ENCODE measurements at places on chromosomes 7 and 10.

DNA sequence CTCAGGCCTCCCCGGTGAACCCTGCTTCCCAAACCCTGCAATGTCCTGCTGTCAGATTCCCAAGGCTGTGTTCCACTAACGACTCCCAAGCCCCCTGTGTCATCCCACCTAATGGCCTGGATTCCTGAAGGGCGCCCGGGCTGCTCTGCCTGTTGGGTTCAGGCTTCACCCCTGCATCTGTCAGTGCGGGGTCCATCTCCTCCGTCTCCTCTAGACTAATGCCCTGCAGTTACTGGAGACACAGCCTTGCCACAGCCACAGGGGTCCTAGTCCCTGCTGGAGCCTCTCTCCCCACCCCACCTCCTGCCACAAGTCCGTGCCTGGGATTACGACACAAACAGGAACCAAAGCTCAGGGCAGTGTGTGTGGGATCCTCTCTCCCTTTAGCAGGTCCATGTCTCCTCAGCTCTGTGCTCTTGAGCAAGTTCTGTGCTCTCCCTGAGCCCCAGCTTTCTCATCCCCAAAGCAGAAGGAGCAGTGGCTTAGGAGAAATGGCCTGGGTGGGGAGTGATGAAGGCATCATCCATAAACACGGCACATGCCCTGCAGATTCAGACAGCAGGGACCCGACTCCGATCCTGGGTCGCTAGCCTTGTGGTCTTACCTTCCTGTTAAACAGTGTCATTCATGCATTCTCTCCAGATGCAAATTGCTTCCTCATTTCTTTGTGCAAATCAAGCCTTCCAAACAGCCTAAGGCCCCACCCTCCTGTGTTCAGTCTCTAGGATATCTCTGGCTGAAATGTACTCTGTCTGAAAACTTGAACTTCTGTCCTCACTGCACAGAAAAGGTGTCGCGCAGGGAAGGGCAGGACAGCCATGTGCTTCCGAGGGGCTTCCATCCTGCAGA, 8.2 kb upstream of the RBP3 start:
- no peak for DNase-seq

- peak; percentile 27 for DNase-seq
Measured at GRCh38 chr7:39735903-39736302, 112.5 kb downstream of the RALA start.

GRCh38 chr7:29563590-29564495, at the start of gene PRR15:
PRR15 (plus strand) TSS chr7:29563835; CDS start chr7:29566330, 2,495 bp downstream.
- no peak for DNase-seq

DNA sequence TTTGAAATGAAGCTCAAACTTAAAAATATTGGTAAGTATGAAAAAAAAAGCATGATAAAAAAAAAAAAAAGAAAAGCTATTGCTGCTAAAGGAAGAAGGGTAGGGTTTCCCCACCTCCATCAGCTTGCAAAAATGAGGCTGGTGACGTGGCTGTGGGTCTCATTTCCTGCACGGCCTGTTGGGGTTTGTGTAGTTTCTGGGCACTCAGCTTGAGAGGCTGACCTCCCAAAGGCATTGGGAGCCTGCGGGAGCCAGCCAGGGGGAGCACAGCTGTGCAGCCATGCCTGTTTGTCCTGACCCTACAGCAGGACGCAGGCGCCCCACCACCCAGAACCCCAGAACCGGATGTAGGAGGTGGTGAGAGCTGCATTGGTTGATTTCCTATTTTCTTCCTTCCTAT, 48.8 kb upstream of the CARD11 start:
- no peak for DNase-seq

DNA sequence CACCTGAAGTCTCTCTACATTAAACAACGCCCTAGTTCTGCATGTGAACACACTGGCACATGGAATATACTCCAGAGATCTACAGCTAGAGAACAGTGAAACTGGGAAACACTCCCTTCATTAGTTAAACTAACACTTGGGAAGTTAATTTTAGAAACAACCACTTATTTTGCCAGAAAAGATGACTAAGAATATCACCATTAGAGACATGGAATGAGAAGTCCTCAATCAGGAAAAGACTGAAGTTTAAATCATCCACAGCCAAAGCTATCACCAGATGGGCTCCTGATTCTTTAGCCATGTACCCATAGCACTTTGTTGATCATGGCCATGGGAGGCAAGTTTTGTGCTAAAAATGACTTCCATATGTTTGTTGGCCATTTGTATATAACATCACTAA, 719.5 kb downstream of the KCNMA1 start:
- no peak for DNase-seq

DNA sequence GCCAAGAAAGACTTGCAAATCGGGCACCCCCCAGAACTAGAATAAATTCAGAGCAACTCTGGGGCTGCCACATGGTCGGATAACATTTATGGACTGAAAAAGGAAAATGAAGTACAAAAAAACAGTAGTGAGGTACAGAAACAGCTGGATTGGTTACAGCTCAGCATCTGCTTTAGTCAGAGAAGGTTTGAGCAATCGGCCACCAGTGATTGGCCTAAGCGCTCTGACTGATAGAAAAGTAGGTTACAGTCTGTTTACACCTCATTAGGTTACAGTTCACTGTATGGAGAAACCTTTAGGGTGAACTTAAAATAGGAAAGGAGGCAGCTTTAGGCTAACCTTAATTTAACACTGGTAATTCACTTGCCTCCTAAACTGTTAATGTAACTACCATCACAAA, 102.0 kb upstream of the DKK1 start:
- peak; percentile 69 for DNase-seq

DNA sequence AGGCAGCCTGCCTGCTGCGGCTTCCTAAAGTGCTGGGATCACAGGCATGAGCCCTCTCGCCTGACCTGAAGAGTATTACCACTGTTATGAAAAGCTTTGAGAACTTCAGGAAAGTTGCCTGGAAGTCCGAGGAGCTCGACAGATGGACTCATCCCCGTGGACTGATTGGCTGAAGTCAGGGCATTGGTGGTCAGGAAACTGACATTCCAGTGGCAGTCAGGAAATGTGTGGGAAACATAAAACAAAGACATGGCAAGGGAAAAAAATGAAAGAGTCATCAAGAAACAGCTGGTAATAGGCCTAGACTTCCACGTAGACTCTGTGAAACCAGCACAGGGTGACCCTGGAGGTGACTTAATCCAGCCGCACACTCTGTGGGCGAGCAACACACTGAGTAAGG, 123.3 kb downstream of the CDH23 start:
- no peak for DNase-seq

DNA sequence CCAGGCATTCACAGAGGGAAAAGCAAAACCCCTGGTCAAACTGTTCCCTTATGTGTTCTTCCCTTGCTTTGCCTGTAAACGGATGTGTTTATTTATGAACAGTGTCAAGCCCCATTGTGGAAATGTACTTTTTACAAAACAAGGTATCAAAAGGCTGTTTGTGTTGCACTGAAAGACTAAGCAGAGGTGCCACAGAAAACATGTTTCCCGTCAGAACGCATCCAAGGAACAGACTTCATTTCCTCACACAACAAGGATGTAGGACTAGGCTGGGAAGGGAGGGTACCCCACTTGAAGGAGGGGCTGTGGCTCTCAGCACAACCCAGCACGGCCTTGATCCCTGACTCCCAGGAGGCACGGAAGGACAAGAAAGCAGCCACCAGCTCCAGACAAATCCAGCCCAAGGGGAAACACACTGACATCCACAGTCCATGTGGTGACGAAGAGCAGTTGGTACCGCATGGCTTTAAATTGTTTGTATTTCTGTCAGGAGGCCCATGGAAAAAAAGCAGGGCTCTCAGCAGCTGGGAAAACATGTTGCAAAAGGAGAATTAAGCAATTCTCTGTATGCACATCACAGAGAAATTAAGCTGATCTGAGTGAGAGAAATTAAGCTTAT, 85.6 kb downstream of the RNF216 start:
- peak; percentile 76 for DNase-seq

DNA sequence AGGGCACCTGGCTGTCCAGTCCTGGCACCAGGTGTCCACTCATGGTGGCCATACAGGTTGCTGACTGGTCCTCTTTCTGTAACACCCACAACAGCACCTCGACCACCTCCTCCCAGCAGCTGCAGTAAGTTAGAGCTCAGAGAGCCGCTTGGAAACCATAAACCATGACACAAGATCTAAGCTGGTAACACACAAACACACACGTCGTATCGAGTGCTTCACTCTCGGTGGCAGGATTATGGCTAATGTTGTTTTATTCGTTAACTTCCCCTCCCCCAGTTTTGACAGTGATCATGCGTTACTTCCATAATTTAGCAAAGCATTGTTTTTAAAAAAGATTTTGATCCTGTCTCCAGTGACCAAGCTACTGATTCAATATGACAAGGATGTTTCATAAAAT, 59.7 kb downstream of the CAMK2B start:
- no peak for DNase-seq
